ENCODE measurements at places on chromosomes 7 and 10. TPM values are rescaled to one million over a fixed set of nuclear protein-coding genes. Genes with fewer than 3 reads are reported as not detected.

GRCh38 chr10:93712593-93712992, 10.2 kb upstream of the FRA10AC1 start:
- DNase-seq: no peak

GRCh38 chr7:100603726-100604027, 1.5 kb downstream of the PCOLCE start:
- no peak for DNase-seq

DIP2C gene
- total RNA-seq: 10.1 TPM

GRCh38 chr7:82204694-82205093, 238.9 kb downstream of the CACNA2D1 start:
- peak; percentile 96 for DNase-seq

ITPRID1 gene
- not detected for total RNA-seq

FZD8 gene
- total RNA-seq: 13.4 TPM

GRCh38 chr7:28815928-28816373, 142.2 kb downstream of the TRIL start:
- no peak for DNase-seq

AMZ1 gene
- total RNA-seq: 0.22 TPM

Data from epithelial cell of proximal tubule (primary cell).